Stimulated activated CD8-positive, alpha-beta memory T cell treated with anti-CD3 and anti-CD28 coated beads, Interleukin-15, amount 100 ng/mL, for 24 hours (primary cell): ENCODE measurements at places on chromosomes 6 and 20.

- DNase-seq, result no peak
These were observed 327.4 kb upstream of the MAN1A1 start for GRCh38 chr6:119676961-119677360.

DNA sequence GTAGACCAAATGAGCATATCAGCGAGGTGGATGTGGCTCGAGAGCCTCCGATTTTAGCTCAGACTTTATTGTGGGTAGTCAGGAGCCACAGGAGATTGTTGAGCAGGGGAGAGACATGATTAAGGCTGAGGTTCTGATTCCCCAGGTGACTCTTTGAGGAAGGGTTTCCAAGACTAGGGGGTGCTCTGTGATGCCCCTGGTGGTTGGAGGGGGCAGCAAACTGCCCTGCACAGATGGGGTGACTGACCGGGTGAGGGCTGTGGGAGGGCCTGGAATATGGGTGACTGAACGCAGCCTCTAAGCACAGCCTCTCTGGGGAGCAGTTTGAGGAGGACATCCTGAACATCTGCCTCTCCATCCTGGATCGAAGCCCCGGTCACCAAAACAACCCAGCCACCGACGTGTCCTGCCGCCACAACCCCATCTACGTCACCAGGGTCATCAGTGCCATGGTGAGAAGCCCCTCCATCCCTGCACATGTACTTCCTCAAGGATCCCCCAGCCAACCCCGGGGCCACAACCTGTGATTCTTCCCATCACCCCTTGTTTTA lies 17.0 kb downstream of the TGM6 start:
- no peak for DNase-seq

- no peak for DNase-seq
These were observed 164.4 kb downstream of the SIM1 start for GRCh38 chr6:100300221-100300736.

GRCh38 chr6:74073999-74074398 lies 378.0 kb downstream of the CD109 start:
- DNase-seq, result no peak

- no peak for DNase-seq
These were observed 281.9 kb downstream of the EPM2A start for GRCh38 chr6:145453376-145453775.

DNA sequence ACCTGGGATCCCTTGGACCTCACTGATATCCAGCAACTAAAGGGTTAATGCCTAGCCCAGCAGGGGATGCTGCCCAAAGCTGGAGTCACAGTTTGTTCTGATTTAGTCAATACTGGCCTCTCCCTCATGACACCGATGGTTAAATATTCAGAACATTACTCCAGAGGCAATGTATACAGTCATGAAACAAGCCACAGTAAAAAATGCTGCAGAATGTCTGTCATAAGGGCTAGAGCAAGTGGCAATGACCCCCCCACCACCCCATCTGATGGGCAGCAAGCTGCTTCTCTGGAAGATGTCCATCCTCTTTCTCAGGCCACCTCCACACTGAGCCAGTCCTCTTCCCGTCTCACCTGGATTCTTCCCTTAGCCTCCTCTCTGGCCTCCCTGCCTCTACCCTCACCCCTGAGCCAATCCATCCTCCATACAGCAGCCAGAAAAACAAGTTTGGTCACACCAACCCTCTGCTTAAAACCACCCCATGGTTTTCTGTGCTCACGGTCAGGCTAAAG lies 99.0 kb upstream of the KCNG1 start:
- DNase-seq, result no peak

DNA sequence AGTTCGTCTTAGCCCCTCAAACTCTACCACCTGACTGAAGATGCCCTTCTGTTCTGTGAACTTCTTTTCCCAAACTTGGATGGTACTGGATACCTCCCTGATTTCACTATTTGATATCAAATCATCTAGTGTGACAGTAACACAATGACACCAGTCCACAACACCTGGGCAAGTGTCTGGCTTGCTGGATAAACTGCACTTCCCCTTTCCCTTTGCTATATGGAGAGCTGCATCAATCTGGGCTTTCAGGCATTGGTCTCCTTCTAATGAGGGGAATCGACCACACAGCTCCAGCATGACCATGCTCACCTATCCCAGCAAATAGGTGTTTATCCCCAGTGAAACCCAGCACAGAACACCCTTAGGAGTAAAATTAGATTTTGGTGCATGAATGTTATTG lies 3.1 kb downstream of the F13A1 start:
- DNase-seq, result no peak

DNA sequence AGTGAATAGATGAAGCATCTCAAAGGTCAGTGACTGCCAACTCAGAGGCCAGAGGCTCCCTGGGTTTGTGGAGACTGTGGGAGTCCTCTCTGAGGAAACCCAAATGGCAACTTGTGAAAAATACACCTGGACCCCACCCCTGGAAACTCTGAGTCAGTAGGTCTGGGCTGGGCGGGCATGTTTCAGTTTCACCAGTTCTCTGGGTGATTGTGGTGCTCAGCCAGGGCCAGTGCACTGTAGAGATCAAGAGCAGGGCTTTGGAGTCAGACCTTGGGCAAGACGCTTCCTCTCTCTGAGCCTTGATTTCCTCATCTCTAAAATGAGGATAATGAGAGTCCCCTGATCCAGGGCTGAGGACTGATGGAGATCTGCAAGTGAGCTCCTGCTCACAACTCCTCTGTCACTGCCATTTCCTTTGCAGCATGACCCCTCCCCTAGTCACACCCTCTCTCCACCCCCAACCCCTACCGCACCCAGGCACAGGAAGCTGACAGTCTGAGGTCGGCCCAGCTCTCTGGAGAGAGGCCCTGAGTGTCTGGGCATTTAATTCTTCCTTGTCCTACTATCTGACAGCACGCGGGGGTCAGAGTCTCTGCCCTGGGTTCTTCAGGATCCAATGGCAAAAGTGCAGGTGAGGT lies 5.1 kb downstream of the DEF6 start:
- DNase-seq, result no peak

DNA sequence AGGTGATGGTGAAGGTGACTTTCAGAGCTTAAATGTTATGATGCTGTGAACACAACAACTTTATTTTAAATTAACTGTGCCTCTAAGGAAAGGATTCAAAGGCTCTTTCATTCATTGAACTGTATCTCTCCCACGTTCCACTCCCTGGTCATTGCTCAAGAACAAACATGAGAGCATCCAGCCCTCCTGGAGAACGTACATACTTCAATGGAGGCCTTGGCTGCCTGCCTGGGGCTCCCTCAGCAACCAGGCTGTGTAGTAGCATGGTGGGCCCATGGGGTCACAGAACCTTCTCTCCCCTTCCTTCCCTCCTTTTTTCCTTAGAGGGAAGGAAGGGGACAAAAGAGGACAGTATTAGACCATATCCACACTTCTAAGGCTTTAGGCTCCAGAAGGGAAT lies 234.3 kb downstream of the CDC5L start:
- DNase-seq, result no peak

- no peak for DNase-seq
These were observed 36.2 kb downstream of the DCDC2 start for GRCh38 chr6:24321538-24322162.

GRCh38 chr20:43583982-43584432 lies 6.7 kb upstream of the IFT52 start:
- DNase-seq, result no peak

DNA sequence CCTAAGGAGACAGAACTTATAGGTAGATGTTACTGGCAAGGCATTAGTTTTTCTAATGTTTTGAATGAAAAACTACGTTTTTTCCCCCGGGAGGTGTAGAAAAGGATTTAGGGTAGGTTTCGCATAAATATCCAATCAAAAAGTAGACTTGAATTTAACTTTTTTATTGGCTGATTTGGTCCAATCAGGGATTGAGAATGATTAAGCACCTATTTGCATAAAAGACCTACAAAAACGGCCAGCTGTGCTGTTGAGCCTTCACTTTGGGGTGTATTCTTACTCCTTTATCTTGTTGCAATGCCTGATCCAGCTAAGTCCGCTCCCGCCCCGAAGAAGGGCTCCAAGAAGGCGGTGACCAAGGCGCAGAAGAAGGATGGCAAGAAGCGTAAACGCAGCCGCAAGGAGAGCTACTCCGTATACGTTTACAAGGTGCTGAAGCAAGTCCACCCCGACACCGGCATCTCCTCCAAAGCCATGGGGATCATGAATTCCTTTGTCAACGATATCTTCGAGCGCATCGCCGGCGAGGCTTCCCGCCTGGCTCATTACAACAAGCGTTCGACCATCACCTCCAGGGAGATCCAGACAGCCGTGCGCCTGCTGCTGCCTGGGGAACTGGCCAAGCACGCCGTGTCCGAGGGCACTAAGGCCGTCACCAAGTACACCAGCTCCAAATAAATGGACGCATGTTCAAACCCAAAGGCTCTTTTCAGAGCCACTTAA lies 113.5 kb upstream of the BTN3A2 start:
- no peak for DNase-seq

- no peak for DNase-seq
These were observed 7.8 kb downstream of the ADA start for GRCh38 chr20:44643596-44644229.

- no peak for DNase-seq
These were observed 4.9 kb upstream of the UBE2J1 start for GRCh38 chr6:89357390-89357789.

DNA sequence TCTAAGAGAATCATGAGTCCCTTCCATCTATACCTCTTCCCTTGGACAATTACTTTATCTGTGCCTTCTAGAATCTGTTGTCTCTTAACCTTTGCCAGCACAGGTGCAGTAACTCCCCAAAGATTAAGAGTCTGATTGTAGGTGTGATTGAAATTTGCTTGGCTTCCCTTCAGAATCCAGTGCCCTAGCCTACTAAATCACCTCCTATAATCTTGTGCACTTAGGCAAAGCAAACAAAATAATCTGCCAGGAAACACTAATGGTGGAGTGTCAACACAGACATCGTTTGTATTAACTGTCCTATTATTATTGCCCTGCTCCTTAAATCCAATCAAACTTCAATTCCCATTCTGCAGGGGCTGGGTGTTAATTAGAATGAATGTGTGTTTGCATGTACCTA lies 28.0 kb downstream of the ID4 start:
- DNase-seq, result no peak

DNA sequence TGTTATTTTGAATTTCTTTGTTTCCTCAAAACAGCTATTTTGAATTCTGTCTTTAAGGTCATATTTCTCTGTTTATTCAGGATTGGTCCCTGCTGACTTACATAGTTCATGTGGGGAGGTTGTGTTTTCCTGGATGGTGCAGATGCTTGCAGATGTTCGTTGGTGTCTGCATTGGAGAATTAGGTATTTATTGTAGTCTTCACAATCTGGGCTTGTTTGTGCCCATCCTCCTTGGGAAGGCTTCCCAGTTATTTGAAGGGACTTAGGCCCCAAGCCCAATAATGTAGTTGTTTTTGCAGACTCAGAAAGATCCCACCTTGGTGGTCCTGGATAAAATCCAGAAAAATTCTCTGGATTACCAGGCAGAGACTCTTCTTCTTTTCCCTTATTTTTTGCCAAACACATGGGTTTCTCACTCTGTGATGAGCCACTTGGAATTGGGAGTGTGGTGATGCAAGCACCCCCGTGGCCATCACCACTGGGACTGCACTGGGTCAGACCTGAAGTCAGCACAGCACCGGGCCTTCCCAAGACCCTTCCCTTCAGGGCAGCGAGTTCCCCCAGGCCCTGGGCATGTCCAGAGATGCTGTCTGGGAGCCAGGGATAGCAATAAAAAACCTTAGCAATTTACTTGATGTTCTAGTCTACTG lies 81.6 kb upstream of the EZR start:
- DNase-seq, result no peak

GRCh38 chr6:117718895-117719294 lies 43.6 kb downstream of the NUS1 start:
- DNase-seq, result no peak
